ENCODE measurements at places on chromosomes 12 and 14.

DNA sequence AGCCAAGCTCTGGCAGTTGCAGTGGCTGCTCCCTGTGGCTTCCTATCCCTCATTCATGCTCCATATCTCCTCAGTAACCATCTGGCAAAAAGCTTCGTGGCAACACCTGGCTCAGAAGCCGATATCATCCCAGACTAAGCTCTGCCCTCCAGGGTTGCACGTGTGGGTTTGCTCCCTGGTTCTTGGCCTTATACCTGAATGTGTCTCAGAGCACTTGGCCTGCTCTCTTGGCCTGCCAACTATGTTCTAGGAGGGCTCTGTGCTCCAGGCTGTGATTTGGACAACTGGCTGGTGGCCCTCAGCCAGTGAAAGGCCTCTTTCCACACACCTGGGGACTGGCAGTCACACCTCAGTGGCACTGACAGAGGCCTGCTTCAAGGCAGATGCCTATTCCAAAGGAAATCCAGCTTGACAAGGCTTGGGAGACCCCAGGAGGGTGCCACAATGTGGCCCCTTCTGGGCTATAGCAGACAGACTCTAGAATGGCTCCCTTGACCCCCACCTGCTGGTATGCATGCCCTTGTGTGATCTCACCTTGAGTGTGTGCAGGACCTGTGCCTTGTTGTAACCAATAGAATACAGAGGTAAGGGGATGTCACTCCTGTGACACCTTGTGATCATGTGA is 10.5 kb downstream of the PLD4 start:
- DNase-seq, result no peak

DNA sequence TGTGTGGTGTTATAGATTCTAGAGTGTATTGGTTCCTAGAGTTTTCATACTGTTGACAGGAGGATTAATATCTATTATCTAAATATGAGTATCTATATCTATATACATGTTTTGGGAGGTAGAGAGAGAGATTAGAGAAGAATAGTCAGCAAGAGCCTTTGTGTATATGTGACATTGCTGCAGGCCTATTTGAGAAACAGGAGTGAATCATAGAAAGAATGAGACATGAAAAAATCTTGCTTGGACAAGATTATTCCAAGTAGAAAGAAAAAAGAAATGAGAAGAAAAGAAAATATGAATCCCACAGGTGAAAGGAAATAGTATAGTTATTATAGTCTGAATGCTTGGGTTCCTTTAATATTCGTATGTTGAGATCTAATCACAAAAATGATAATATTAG is 720.4 kb downstream of the RERGL start:
- no peak for DNase-seq

DNA sequence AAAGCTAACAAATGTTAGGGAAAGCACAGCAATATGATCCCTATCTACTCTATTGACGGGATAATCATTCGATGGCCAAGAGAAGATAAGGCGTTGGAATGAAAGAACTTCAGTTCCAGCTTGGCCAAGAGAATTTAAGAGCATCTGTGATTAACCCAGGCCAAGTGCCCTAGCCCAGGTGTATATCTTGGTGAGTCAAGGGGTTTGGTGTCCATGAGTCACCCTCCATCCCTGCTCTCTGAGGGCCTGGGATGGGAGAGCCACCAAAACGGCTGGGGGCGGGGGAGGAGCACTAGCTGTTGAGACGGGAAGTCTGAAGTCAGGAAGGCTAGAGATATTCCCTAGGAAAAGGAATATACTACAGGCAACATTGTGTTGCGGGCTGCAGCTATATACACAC is 13.0 kb downstream of the TBPL2 start:
- DNase-seq, result no peak

DNA sequence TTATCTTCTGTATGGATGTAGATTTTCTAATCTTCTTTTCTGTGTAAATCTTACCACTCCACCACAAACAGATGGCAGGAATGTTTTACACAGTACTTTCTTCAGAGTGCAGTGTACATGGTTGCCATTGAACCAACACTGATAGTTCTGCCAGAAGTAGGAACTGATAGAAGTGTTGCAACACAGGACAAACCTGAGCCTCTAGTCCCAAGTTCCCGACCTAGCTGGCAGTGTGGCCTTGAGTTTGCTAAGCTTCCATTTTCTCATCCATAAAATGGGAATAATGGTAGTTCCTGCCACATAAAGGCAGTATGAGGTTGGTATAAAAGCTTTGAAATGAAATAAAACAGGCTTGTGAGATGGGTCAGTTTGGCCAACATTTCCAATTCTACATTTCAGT is 50.8 kb upstream of the SAV1 start:
- no peak for DNase-seq

DNA sequence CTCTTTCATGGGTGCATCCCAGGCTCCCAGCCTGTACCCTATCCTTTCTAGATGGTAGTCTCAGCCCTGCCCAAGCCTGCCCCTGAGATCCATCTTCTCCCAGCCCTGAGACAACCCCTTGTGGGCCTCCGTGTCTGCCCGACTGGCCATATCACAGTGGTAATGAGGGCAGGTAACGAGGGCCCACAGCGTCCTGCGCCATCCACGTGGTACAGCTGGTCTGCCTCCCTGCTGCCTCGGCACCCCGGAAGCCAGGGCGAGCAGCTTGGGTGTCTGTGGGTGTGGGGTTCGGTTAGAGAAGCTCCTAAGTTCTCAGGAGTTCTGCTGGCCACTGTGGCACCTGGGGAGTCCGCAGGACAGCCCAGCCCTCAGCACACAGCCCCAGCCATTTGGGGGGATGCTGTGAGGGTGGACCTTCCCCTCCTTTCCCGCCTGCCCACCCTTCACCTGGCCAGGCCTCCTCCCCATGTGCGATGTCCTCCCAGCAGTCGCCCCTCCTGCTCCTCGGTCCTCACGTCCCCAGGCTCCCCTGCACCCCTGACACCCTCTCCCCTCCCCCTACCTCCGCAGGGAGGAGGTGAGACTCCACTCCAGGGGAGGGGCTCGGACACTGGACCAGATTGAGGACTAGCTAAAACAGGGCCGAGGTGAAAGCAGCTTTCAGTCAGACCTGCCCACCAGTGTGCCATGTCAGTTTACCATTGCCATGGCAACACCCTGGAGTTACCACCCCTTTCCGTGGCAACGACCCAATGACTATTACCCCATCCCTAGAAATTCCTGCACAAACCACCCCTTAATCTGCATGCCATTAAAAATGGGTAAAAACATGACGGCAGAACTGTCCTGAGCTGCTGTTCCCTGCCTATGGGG is 69.0 kb downstream of the KIF26A start:
- no peak for DNase-seq

DNA sequence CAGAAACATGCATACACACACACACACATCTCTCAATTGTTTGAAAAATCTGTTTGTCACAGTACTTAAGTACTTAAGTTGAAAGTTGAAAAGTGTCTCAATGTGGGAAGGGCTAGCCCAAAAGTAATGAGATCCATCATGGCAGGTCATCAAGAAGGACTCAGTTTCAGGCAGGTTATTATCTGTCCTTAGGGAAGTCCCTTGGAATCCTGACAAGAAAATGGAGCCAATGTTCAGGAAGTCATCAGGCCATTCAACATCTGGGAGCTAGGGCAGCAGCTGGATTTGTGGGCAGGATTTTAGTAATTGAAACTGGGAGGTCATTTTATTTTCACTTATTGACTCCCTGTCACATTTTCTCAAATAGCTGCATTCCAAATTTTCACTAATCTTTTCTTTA is 56.0 kb downstream of the MSRB3 start:
- DNase-seq, result no peak

- DNase-seq, result no peak
Observed at GRCh38 chr14:94056579-94057308, 24.3 kb downstream of the DDX24 start.

- no peak for DNase-seq
Observed at GRCh38 chr12:24027352-24027751, 77.9 kb upstream of the SOX5 start.

DNA sequence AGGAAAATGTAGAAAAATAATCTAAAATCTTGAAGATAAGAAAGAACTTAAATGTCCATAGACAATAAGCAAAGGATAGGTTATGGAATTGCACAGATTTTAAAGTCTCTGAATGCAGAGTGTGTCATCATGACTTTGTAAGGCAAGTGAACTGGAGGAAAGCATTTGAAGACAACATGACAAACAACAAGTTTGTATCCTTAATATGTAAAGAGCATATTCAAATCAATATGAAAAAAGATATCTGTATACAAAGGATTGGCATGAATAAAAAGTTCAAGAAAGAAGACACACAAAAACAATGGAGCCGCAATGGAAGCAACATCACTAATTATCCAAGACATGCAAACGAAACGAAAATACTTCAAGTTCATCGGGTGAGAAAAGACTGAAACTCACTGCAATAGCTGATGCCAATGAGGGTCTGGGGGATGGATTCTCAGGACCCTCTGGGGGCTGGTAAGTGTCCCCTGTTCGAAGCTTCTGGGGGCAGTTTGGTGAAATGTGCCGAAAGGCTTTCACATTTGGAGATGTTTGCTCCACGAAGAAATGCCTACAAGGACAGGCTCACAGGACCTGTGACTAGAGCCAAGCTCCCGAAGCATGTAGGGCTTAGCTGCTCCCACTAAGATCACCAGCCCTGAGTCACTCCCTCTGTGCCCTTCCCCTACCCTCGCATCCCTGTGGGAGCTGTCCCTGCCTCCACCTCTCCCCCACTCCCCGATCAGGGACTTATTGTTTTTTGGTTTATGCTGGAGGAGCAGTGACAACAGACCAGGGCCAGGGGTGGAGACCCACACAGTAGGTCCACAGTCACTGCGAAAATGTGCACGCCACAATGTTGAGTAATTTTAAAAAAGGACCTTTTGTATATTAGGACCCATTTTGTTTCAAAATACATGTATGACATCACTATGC is 345.7 kb upstream of the SFSWAP start:
- DNase-seq, result no peak

- no peak for DNase-seq
Observed at GRCh38 chr14:42047421-42048055, 440.9 kb downstream of the LRFN5 start.

- DNase-seq, result no peak
Observed at GRCh38 chr12:79648881-79649280, 41.9 kb downstream of the PAWR start.

GRCh38 chr14:99554184-99554583 is 49.8 kb downstream of the CCDC85C start:
- no peak for DNase-seq

DNA sequence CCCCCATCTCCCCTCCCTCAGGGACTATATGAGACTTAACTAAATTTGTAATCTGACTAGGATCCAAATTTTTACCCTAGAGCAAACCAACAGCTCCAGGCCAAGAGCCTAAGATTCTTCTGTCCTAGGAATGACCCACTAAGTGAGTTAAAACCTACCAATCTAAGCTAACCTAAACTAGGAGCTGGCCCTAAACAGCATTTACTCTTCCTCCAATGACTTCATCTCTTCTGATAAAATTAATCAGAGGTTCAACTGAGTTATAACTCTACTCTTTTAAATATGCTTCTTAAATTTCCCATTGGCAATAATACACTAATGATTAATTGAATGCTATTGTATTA is 39.9 kb upstream of the TMPO start:
- no peak for DNase-seq

- DNase-seq, result no peak
Observed at GRCh38 chr12:51788876-51789275, 59.6 kb downstream of the FIGNL2 start.

- no peak for DNase-seq
Observed at GRCh38 chr12:60539592-60539991, 943.8 kb downstream of the SLC16A7 start.

DNA sequence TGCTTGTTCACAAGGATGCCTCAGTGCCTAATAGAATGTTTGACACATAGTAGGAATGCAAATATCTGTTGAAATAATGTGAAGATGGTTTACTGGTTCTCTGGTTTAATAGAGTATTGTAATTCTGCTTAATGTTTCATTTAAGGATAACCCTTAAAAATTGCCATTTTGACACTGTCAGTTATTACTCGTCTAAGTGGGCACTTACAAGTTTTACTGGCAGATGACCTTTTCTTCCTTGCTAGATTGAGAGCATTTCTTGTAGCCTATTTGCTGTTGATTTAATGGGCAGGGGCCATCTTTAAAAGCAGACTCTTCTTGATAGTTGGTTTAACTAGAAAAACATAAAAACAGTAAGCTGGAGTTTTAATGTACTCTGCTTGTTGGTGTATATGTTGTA is 1.9 kb downstream of the TMEM263 start:
- no peak for DNase-seq

DNA sequence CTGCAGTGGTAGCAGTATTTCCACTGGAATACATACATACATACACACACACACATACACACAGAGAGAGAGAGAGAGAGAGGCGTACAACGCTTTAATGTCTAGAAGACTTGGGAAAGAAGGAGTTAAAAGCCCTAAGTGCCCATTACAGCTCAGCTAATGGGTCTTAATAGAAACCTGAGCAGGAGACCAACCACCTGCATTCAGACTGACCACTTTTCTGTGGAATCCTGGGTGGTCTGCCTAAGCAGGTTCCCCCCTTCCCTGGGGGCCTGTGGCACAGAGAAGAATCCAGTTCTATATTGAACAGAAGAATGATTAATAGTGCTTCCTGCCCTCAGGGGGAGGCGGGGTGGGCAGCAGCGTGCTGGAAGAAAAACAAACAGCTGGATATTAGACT is 312.4 kb upstream of the PRKD1 start:
- no peak for DNase-seq

- DNase-seq, result no peak
Observed at GRCh38 chr12:104219908-104220404, 4.4 kb downstream of the TXNRD1 start.

GRCh38 chr12:82964446-82964845 is 277.7 kb downstream of the TMTC2 start:
- no peak for DNase-seq

GRCh38 chr12:89525305-89525823 is 483 bp downstream of the POC1B start:
- no peak for DNase-seq

DNA sequence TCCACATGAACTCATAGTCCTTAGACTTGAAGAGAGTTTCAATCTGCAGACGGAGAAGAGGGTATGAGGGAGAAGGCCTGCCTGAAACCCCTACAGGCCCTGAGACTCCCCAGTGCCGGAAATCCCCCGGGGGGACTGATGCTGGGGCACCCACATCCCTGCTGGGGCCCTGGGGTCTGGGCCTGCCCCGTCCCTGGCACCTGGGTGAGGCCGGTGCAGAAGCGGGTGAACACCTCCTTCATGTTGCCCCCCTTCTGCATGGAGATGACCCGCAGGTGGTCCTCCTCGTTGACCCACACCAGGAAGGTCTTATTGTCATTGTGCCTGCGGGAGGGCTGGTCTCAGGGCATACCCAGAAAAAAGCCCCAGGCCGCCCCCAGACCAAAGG is 2.4 kb downstream of the CKB start:
- DNase-seq, result no peak

DNA sequence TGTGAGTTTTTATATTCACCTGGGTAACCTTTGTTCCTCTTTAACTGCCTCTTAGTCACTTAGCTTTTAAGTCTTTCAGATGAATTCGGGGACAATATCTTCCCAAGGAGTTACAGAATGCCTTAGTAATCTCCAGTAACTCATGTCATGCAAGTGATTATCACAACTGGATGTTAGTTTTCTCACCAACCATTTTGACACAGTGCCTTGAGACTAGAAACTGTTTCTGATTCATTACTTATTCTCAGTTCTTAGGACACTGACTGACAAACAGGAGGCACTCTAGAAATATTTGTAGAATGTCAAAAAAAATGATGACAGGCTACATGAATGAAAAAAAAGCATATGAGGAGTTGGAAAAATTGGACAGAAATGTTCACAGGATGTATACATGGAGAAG is 335.1 kb downstream of the ACSS3 start:
- DNase-seq, result no peak

GRCh38 chr14:34592623-34593022 is 37.3 kb downstream of the SNX6 start:
- no peak for DNase-seq

- no peak for DNase-seq
Observed at GRCh38 chr12:101750152-101750551, 10.9 kb upstream of the SYCP3 start.
